ENCODE measurements at places on chromosomes 12 and 14.

DNA sequence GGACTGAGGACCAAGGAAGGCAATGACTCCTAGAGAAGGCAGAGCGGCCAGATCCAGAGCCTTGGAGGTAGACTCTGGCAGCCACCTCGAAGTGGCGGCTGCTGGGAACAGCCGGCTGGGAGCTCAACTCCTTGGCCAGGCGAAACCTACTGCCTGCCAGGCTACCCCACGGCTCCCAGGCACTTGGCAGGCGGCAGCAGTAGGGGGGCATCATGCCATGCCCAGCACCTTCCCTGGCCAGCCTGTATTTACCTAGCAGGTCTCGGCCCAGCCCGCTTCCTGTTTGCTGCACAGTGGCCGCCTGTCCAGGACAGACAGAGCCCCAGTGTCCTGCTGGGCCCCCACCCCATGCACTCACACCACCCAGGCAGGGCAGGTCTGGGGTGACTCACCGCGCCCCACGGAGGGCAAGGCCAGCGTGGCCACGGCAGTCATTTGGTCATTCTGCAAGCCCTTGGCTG lies 10.2 kb downstream of the TRPV4 start:
- DNase-seq, result peak; percentile 57

DNA sequence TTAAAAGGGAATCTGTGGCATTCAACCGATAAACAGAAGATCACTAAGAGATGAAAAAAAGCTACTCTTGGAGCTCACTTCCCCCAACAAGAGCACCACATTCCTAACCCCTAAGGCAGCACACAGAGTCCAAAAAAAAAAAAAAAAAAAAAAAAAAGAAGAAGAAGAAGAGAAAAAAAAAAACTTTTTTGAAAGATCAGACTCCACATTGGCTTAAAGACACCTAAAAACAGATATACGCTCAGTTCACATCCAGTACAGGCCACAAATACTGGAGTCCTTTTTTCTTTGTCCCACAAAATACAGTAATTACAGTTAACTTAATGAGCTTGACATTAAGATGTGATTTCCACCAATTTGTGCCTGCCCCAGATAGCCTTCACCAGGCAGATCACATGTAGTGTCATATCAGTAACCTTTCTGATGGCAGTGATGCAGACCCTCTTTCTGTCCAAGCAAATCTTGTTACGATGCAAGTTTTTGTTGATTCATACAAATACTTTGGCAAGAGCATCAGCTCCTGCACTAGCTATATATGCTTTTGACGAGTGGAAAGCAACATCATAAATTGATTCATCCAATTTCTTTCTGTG lies 20.7 kb downstream of the COCH start:
- DNase-seq, result no peak

DNA sequence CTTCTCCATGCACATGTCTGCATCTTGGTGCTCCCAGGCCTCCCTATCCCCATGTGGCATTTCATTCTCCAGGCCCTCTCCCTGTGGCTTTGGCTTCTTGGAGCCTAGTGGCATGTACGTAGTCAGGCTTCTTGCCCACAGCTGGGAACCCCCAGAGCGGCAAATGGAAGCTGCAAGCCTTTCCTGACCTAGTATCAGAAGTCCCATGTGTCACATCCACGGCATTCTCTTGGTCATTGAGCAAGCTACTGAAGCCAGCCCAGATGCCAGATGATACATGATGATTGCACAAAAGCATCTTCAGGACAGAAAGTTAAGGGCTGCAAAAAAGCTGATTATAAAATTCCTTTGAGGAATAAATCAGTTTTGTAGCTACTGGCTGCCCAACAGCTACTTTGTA lies 154.9 kb downstream of the PELI2 start:
- no peak for DNase-seq

DNA sequence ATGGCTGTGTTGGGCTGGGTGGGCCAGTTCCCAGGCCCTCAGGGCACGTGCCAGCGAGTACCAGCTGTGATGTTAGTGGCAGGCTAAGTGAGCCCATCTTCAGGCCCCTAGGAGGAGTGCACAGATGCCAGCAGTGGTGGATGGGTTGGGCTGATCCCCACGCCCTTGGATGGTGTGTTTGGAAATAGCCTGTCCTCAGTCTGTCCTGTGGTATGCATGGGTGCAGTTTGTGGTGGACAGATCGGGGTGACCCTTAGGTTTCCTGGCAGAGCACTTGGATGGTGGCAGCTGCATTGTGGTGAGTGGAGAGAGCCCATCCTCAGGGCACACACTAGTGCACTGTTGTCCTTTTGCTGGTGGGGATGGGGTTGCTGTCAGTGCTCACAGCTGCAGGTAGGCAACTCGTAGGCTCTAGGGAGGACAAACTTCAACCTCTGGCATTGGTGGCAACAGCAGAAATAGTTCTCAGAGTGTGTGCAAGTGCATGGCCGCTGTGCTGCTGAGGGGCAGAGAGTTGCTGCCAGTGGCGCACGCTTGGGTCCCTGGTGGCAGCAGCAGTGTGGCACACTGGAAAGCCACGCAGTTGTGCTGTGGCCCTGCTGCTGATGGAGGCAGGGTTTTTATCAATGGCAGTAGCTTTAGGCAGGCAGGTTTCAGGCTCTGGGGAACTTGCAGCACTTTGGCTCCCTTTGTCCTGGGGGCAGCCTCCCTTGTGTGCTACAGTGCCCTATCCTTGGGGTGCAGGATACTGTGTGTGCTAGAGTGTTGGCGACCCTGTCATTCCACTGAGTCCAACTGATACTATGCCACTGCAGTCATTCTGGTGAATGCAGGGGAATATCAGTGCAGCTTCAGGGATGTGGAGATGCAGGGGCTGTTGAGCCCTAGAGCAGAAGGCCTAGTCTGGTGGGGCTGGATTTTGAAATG lies 65.5 kb downstream of the FBXO33 start:
- no peak for DNase-seq

- no peak for DNase-seq
Measured at GRCh38 chr12:67981287-67982162, 7.7 kb upstream of the IFNG-AS1 start.
